ENCODE measurements at places on chromosomes 2 and 18.

- peak; percentile 60 for DNase-seq
Observed at GRCh38 chr2:219430633-219431615, 3.7 kb upstream of the SPEG start.

DNA sequence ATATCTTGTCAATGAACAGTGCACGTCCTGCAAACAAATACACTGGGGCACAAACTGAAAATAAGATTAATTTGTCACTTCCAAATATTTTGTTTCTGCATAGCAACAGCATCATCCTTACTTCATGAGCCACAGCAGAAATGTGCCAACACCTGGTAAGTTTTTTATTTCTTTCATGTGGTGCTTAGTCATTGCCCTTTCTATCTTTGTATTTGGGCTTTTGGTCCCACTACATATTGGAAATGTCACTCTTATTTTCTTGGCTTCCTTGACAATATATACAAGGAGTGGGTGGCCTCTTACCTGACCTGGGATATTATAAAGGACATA is 208.0 kb downstream of the RBM43 start:
- no peak for DNase-seq

- no peak for DNase-seq
Observed at GRCh38 chr2:126495189-126495588, 160.8 kb upstream of the GYPC start.

GRCh38 chr18:48227206-48227605 is 182.0 kb downstream of the ZBTB7C start:
- DNase-seq: no peak
